CD14-positive monocyte (primary cell): ENCODE measurements at places on chromosomes 4 and X.

- DNase-seq, result no peak
Observed at GRCh38 chr4:143234153-143234552, 49.4 kb downstream of the USP38 start.

- no peak for DNase-seq
Observed at GRCh38 chr4:4730249-4730648, 129.2 kb upstream of the MSX1 start.

DNA sequence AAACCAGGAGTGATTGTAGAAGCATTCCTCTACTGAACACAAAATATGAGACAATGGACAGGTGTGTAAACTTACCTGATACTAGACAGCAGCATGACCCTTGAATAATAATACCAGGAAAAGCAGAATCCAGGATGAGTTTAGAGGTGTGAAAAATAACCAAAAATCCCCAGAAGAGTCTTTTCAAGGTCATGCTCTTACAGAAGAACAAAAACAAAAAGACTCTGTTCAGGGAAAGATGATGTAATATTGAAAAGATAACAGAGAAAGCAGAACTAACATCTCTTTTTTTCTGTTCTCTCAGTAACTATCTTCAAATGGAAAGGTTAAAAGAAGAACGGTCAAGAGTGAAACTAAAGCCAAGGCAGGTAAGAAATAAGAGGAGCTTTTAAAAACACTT, 14.0 kb upstream of the ARHGAP10 start:
- no peak for DNase-seq

- DNase-seq, result no peak
Observed at GRCh38 chr4:186861317-186861716, 137.7 kb upstream of the FAT1 start.

- no peak for DNase-seq
Observed at GRCh38 chr4:845233-845835, 19.4 kb upstream of the CPLX1 start.

DNA sequence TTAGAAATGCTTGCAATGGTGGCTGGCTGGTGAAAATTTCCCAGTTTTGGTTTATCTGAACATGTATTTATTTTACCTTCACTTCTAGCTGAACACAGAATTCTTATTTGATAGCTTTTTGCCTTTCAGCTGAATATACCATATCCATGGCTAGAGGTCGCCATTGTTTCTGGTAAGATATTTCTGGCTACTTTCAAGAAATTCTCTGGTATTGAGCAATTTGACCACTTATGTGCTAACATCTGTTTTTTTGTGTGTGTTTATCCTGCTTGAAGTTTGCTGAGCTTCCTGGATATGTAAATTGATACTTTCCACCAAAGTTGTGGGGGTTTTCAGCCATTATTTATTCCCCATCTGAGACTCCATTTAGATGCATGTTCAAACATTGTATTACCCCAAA, 75.4 kb downstream of the FBXW7 start:
- peak; percentile 48 for DNase-seq

DNA sequence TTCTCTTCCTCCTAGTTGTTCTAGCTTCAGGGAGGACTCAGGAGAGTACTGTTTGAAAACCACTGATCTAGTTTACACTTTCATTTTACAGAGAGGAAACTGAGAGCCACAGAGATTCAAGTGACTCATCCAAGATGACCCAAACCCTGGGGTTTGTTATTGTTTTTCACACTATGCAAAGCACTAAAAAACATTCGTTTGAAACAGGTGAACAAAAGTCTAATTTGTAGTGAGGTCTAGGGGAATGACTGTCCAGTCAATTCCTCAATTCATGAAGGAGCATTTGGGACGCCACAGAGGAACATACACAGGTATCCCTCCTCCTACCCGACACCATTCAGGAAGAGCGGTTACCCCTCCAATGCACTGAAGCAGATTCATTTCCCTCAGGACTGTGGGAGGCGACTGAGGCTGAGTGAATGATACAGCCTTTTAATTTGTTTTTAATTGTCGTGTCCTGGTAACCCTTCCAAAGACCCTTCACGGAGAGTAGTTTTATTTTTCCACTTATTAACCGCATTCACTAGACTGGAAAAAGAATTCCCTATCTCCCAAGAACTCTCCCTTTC, 30.3 kb downstream of the TLR10 start:
- DNase-seq, result peak; percentile 30

- no peak for DNase-seq
Observed at GRCh38 chr4:168812806-168813205, 197.2 kb downstream of the CBR4 start.

DNA sequence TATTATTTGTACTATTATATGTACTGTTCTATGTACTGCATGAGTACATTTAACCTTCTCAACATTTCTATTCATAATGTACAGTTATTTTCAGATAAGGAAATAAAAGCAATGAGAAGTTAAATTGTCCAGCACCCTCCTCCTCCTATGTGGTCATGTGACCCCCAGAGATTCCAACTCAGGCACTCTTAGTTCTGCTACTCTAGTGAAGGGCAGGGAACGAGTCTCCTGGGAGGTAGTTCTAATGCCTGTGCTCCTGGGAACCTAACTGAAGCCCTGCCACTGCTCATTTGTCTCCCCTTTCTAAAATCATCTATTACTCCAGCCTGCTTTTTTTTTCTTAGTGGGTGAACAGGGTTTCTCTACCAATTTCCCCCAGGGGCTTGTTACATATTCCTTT, 105.9 kb upstream of the GPRIN3 start:
- no peak for DNase-seq

DNA sequence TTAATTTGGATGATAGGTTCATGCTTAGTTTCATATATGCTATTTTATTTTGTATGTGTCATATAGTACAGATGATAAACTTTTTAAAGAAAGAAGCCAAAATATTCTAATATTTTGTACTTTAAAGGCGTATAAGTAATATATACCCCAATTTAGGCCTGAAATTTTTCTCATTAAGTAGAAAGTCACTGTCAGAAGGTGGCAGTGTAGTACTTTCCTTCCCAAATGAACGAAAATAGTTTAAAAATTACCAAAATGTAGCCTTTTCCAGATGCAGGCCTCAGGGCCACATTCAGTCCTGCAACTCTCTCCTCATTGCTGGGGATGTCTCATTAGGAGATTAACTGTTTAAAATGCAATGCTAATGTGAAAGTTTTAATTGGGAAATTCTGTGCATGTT, 1263.6 kb downstream of the C4orf33 start:
- DNase-seq, result no peak

DNA sequence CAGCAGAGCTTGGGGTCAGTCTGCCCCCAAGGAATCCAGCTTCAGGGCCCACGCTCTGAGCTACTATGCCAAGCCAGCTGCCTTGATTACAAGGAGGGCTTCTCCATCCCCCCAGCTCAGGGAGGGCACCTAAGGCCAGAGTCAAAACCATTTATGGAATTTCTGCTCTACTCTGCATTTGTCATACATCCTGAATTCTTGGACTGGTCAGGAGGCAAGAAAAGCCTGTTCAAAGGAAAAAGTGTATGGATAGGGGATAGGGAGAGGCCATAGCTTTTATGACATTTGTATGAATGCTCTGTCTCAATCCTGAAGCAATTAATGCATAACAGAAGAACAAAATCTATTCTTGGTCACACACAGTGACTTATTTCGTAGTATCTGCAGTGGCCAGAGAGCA, 32.2 kb downstream of the EDNRA start:
- DNase-seq, result no peak

DNA sequence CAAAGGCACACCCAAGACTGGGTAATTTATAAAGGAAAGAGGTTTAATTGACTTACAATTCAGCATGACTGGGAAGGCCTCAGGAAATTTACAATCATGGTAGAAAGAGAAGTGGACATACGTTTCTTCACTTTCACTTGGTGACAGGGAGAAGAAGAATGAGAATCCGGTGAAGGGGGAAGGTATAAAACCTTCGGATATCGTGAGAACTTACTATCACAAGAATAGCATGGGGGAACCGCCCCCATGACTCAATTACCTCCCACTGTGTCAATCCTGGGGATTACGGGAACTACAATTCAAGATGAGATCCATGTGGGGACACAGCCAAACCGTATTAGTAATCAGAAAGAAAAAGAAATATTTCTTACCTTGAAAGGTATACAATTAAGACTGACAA, 782.9 kb upstream of the HS3ST1 start:
- no peak for DNase-seq

- DNase-seq, result no peak
Observed at GRCh38 chrX:71239781-71240180, 14.2 kb downstream of the ZMYM3 start.

DNA sequence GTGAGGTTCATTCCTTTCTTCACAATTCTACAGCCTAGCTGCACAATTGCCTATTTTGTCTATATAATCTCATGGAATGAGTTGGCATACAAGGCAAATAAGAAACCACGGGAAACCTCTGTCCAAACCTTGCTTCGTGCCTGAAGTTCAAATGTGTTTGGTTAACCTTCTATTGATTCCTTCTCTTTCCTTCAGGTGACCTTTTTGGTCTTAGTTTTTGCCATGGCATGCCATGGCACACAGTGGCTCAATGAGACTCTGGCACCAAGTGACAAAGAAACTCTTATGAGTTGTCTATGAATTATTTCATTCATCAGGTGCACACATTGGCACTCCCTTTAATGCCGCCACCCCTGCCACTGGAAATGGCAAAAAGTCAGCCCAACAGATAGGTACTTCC, 101.8 kb downstream of the PPARGC1A start:
- no peak for DNase-seq

DNA sequence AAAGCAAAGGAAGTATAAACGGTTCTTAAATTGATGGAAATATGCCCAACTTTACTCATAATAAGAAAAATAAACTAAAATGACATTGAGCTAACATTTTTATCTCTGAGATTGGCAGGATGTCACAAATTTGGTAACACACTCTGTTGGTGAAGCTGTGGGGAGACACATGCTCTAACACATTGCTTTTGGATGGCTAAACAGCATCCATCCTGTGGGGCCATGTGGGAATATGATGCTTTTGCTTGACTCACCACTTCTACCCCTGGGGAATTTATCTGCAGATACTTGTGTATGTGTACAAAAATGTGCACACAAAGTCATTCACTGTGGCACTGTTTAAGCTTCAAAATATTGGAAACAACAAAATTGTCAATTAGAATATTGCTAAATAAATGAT, 100.2 kb downstream of the ANAPC4 start:
- no peak for DNase-seq

DNA sequence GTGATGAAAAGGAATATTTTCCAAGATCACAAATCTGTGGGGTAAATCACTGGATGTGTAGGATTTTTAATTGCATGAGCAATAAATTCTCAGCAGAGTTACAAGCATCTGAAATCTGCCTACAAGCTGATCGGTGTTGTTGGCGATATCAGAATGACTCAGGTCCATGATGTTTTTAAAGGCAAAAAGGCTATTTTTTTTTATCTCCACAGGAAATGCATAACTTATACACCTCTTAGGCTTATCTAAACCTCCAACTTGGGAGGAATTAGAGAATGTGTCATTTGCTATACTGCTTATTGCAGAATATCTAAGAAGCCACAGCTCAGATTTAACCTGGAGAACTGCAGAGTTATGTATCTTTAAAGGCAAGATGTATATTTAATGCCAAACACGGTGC, 61.6 kb downstream of the KIT start:
- DNase-seq, result no peak

- no peak for DNase-seq
Observed at GRCh38 chr4:33184657-33185290, 2464.6 kb downstream of the PCDH7 start.

- peak; percentile 16 for DNase-seq
Observed at GRCh38 chr4:122309988-122310626, 68.7 kb upstream of the ADAD1 start.

DNA sequence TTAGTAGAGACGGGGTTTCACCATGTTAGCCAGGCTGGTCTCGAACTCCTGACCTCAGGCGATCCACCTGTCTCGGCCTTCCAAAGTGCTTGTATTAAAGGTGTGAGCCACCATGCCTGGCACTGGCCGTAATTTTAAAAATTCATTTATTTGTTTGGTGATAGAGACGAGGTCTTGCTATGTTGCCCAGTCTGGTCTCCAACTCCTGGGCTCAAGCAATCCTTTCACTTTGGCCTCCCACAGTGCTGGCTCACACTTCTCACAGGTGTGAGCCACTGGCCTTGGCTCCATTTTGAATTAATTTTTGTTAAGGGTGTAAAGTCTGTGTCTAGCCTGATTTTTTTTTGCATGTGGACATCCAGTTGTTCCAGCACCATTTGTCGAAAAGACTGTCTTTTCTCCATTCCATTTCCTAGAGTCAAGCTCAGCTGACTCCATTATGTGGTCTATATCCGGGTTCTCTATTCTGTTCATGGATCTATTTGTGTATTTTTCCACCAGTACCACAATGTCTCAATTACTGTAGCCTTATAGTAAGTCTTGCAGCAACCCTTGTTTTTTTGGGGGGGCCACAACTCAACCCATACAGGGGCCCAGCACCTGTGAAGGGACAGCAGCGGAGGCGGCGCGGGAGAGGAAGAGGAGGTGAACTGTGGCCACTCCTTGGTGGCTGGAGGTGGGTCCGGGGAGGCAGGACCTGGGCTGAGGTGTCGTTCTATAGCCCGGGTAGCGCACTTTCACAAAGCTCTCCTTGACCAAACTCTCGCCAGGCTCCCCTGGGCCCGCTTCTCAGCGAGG, 1.5 kb upstream of the NSD2 start:
- DNase-seq, result no peak
